Keratinocyte (primary cell): ENCODE measurements at places on chromosomes 5 and 9. TPM values are rescaled to one million over a fixed set of nuclear protein-coding genes. Genes with fewer than 3 reads are reported as not detected.

The PCDHGA5 gene
- 0.01 to 0.07 TPM (median 0.06 TPM) in 3 replicates for polyA plus RNA-seq

The MED7 gene
- 10.4 to 17.0 TPM (median 13.6 TPM) in 3 replicates for polyA plus RNA-seq

GRCh38 chr5:93995126-93995621 is 253.8 kb upstream of the POU5F2 start:
- DNase-seq = no peak

DNA sequence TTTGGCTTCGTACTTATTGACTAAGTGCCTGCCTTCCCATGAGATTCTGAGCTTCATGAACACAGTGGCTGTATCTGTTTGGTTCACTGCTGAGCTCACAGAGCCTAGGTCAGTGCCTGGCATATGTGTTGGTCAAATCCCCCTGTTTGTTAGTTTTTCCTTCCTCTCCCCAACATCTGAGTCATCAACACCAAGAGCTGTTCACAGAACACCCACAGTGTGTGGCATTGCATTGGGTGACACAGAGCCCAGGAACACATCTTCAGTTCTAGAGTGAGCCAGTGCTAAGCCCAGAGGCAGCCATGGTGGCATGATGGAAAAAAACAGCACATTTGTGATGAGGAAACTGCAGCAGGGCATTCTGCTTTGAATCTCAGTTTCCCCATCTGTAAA is 294.6 kb downstream of the SEC61B start:
- no peak for DNase-seq

DNA sequence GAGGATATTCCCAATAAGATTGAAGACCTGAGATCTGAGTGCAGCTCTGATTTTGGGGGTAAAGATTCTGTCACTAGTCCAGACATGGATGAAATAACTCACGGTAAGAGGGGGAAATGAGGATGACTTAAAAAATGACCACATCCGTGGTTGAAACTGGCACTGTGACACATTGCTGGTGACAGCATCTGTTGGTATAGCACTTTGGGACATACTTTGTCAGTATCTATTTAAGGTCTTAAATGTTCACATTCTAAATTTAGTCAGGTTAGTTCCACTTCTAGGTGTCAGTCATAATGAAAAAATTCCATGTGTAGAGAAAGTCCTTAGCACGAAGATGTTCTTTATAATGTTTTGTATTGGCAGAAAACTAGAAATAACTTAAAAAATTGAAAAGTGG is 70.9 kb downstream of the GAPVD1 start:
- DNase-seq = no peak

DNA sequence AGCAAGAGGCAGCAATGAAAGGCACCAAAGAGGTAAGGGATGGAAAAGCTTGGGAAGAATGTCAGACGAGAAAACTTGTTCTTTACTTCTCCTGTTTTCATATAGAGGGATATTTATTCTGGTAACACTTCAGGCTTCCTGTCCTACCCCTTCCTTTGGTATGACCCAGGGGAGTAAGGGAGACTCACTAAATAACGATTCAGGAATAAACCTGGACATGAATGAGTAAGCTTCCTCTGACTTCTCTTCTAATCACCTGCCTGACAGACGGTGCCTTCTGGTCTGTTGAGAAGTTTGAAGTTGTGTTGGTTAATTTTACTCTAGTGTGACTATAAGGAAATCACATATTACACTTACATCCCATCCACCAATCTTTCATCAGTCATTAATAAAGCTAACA is 461.2 kb downstream of the CDH12 start:
- no peak for DNase-seq

- DNase-seq = no peak
These were observed 557 bp downstream of the PJA2 start for GRCh38 chr5:109408991-109409843.

DNA sequence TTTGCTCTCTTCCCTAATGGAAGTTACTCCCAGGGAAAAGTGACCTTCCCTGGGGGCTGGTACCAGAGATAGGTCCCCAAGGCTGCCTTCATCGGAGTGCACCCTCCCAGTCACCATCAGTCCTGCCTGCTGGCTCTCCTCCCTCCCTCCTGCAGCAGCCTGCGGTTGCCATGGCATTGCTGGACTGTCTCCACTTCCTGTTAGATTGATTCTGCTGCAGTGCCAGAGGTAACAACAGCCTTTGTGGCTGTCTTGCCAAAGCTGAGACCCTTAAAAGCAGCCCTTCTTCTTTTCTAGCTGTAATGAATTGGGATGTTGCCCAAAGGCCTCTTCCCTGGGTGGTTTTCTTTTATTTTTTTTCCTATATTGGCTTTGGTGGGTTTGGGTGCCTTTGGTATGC is 78.1 kb upstream of the PRLR start:
- DNase-seq = no peak

DNA sequence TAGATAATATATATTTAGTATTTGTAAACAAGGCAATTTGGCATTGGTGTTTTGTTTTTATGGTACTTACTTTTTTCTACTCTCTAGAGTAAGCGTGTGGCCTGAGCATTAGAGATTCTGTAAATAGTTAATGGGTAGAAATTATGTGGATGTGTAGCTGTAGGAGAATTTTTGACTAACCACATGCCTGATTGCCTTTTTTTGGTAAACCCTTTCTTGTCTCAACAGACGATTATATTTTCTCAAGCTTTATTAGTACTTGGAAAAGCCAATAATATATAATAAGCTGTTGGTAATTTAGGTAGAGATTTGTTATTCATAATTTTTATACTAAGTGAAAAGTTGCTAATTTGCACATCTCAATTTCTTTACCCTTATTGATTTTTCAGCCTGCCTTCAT is 76.8 kb downstream of the FCHO2 start:
- DNase-seq = no peak

- DNase-seq = no peak
These were observed 30.7 kb downstream of the EXOC3 start for GRCh38 chr5:473551-474192.

- no peak for DNase-seq
These were observed 30.3 kb downstream of the FAM240B start for GRCh38 chr9:38689678-38690077.

The SLC34A1 gene
- polyA plus RNA-seq = 0.02 to 0.07 TPM (median 0.06 TPM) in 3 replicates

DNA sequence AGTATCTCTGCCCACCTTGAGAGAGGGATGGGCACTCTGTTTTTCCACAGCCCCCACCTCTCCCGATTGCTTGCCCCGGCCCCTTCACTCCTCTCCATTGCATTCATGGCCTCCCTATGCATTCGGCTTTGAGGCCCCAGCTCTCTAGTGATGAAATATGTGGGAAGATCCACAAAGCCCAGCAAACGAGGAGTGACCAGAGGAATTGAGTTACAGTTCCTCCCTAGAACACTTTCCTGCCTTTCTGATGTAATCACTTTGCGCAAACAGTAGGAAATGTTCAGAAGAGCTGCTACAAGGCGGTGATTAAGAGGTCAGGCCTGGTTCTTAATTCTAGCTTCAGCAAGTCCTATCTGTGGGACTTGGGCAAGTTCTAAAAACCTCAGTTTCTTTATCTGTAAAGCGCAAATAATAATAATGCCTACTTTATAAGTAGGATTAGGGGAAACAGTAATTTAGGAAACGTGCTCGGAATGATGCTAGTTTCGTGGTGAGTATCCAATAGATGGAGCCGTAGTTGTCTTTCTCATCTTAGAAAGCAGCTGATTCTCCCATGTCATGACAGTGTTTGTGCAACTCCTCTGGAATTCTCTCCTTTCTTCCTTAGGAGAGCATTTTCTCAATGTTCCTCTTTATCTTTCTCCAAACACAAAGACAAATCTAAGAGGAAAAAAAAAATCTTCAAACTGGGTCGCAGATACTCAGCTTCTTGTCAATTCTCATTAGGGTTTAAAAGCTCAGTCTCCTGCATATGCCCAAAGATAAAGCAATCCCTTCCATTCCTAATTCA is 99.5 kb upstream of the MSX2 start:
- DNase-seq = no peak
